Activated naive CD8-positive, alpha-beta T cell treated with anti-CD3 and anti-CD28 coated beads, Interleukin-2, amount 10 ng/mL, durations not matched to agents 7 days and 5 days (primary cell): ENCODE measurements at places on chromosomes 2 and 18. TPM values are rescaled to one million over a fixed set of nuclear protein-coding genes. Genes with fewer than 3 reads are reported as not detected.
A peak's percentile ranks its signal among the peaks of the same experiment; 100 is the strongest.

- peaks cover 9% of the 10 kb centered on the region for H3K36me3 ChIP-seq
- peak; percentile 10 for DNase-seq
- H3K4me1 ChIP-seq = peaks cover 10% of the 10 kb centered on the region
Measured at GRCh38 chr2:3299130-3299529, 78.5 kb downstream of the EIPR1 start.

DNA sequence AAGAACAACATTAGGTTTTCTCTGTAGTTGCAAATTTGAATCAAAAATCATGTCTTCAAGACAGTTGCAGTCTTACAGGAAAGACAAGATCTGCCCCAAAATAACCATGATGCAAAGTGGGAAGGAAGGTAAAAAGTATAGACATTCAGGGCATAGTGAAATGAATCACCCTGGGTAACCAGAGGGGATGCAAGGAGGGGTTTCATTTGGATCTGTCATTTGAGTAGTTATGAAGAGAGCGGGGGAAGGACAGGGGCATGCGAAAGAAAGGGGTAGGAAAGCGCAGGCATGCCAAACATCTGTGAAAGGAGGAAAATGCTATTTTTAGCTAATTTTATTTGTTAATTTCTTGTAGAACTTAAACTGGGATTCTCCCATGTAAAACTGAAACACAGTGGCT is 219.1 kb upstream of the BOD1L2 start:
- no peak overlapping the region for H3K27ac ChIP-seq
- no peak overlapping the region for H3K4me3 ChIP-seq
- DNase-seq = no peak
- H3K36me3 ChIP-seq = peaks cover 8% of the 10 kb centered on the region
- no peaks in the 10 kb centered on the region for H3K4me1 ChIP-seq

DNA sequence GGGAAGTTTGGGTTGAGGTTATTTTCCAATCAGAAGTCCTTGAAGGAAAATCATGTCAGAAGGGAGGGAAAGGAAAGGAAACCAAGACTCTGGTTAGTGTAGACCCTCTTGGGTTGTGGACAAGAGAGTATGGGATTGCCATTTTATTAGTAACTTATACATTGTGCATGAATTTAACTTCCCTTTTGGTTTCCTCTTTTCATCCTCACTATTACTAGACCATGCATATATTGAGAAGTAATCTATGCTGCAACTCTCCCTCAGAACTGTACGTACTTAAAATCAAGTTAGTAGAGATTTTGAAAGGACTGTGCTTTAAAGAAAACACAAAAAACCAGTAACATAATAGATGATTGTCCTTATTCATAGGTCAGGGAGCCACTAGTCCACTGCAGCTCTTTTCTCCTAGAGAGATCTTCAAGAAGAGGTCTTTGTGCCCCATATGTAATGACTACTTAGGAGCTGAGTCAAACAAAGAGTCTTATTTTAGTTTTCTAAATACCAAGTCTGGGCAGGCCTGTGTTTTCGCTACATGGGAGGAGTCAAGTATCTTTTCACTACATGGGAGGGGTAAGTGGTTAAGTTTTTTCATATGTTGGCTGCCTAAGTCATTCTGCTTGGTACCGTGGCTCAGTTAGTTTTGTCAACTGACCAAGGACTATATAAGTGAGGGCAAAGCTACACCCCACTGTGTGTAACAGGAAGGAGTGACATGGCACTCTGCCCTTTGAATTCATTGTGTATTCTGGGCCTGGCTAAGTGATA is 25.2 kb upstream of the FAM117B start:
- DNase-seq = no peak
- peaks cover 4% of the 10 kb centered on the region for H3K4me1 ChIP-seq
- no peak overlapping the region for H3K27ac ChIP-seq
- peaks cover 2% of the 10 kb centered on the region for H3K36me3 ChIP-seq

DNA sequence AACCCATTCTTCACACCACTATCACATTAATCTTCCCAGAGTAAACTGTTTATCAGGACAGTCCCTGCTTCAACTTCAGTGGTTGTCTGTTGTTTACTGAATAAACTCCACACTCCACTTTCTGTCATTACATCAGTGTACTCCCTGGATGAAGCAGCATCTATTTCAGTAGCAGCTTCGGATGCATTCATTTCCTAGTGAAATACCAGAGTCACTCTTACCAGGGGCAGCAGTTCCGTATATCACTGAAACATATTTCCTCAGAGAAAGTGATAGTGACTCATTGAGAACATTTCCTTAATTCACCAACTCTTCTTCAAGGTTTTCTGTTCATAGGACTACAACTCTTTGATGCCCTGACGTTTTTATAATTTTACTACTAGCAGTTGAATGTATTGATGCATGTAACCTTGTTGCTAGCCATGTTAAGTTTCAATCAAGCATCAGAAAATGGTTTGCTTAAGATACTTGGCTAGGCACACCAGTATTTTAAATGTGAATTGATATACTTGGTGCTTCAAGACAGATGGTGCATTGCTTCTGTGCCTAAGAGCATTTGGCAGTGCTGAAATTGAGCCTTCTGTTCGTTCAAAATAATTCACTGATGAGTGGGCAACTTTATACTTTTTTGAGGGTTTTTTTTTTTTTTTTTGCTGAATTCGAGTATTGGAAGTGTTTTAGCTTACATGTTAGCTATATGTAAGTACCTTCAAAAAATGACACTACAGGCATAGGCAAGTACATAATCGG is 92.3 kb downstream of the UBE2E3 start:
- no peak for DNase-seq
- H3K27me3 ChIP-seq = no peaks in the 10 kb centered on the region
- H3K4me3 ChIP-seq = no peak overlapping the region
- no peak overlapping the region for H3K27ac ChIP-seq
- peaks cover 3% of the 10 kb centered on the region for H3K4me1 ChIP-seq
- no peaks in the 10 kb centered on the region for H3K36me3 ChIP-seq

The CYS1 gene
- 0.14 TPM for total RNA-seq

The SLC40A1 gene
- total RNA-seq = 4.6 TPM
